ENCODE measurements at places on chromosomes 6 and 20. TPM values are rescaled to one million over a fixed set of nuclear protein-coding genes. Genes with fewer than 3 reads are reported as not detected.

GRCh38 chr6:35905841-35906498, 14.9 kb downstream of the SRPK1 start:
- no peak for DNase-seq

DNA sequence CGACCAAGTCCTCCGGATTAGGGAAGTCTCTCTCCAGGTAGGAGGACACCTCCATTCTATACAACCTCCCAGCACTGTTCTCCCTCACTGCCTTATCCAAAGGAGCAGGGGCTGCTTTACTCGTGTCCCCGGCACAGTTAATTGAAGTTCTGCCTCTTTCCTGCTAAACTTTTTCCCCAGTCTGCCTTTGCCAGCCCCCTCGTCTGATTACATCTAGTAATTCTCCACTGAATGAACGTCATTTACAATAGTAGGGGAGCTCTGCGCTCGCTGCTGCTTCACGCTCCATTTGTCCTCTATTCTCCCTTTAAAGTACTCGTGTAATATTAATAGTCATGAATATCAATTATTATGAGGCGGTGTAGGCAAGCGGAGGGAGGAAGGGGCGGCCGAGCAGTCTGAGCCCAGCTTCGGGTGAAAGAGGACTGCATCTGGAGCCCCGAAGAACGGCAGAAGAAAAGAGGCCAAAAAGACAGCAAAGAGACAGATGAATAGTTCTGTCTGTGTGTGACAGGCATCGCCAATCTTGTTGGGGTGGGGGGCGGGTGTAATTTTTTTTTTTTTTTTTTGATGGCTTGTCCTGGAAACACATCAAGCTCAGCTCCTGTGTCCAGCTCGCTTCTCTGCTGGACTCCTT, 2.9 kb downstream of the TFAP2B start:
- no peak for DNase-seq

The SLC35D3 gene
- total RNA-seq: not detected

The FERMT1 gene
- 13.9 TPM for total RNA-seq

DNA sequence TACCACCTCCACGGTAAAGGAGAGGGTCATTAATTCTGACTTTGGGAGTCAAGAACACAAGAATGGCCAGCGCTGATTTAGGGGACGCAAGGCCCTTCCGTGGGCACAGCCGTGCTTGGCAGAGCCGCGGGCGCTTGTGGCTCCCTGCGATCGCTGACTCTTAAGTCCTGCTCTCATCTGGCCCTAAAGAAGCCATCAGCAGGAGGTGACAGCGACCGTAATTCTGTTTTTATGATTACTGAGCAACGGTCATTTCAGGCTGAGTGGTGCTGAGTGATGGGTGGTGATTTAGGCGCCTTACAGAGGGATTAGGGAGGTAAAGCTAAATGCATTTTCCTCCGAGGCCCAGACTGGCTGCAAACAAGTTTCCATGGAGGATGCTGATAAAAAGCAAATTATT, 364.6 kb upstream of the SULF2 start:
- no peak for DNase-seq

- no peak for DNase-seq
These were observed 28.3 kb downstream of the CDK5RAP1 start for GRCh38 chr20:33372993-33373441.

- DNase-seq: peak; percentile 61
These were observed 16.7 kb downstream of the RAET1L start for GRCh38 chr6:150008588-150008987.

DNA sequence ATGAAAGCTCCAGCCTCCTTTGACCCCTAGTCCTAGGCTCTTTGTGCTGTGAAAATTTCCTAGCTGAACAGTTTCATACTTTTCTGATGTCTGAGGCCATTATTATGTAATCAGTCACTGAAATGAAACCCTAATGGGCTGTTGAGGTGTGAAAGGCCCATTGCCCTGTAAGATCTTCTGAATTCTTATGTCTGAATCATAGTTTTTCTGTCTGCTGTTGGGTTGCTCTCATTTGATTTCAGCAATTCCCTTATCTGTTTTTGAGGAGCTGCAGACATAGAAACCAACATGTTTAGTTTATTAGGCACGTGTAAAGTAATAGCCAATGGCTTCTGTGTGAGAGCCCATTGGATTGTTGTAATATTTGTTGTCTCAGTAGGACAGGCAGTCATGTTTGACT, 118.1 kb downstream of the EYA4 start:
- no peak for DNase-seq

The MYH7B gene
- not detected for total RNA-seq

DNA sequence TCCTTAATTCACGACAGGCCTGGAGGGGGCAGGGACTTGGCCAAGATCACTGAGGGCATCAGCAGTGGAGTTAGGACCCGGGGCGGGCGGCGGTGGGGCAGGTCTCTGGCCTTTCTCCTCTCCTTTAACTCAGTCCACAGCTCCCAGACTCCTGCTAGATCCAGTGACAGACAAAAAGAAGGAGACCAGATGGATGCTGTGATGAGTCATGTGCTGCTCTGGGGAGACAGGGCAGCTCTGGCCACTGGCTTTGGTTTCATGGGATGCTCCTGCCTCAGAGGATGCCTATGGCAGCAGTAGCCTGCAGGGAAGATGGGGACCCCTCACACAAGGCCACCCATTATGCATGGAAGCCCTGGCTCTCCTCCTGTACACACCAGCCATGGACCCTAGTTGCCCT, 20.5 kb downstream of the EPB41L1 start:
- DNase-seq: no peak

- DNase-seq: no peak
These were observed 80.6 kb downstream of the IRAK1BP1 start for GRCh38 chr6:78947962-78948361.

The USP49 gene
- total RNA-seq: 2.2 TPM

- no peak for DNase-seq
These were observed 418.0 kb upstream of the SULF2 start for GRCh38 chr20:48203252-48203651.

DNA sequence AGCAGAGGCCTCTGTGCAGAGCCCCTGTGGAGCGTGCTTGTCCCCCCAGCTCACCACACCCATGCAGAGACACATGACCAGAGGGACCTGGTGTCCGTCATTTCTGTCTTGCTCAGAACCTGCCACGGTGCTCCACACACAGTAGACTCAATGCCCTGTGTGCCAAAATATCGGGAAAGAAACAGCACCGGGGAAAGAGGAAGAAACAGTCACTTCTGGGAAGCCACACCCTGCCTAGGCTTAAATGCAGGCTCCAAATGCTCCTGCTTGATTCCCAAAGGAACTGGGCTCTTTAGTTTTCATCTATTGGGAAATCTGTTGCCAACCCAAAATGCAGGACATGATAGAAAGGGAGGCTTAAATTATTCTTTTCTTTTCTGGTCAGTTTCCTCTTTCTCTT, 503.9 kb downstream of the CD83 start:
- DNase-seq: no peak

Data from hepatocyte (in vitro differentiated cells).